ENCODE measurements at places on chromosomes 3 and 15.

GRCh38 chr3:146625186-146625775 lies 20.1 kb upstream of the PLSCR5 start:
- DNase-seq: no peak

DNA sequence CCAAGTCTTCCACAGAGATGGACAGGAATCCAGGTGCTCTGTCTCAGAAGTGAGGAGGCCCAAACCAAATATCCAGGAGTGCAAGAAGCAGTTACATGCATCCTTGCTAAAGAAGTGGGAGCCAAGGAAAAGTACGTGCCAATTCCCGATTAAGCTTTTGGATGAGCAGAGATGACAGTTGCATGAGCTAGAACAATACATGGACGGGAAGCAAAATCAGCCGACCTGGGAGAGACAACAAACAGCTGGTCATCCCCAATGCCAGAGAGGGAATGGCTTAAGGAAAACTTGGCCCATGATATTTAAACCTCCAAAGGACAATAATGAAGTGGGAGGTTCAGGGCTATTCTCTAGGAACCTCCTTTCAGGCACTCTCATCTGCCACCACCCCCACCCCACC lies 86.0 kb upstream of the ABHD17C start:
- DNase-seq: no peak

- DNase-seq: no peak
Measured at GRCh38 chr3:77039606-77040171, at the start of gene ROBO2. Gene ROBO2, plus strand, starts transcription at chr3:77040099. Its CDS starts 687 bp downstream, at chr3:77040786.

DNA sequence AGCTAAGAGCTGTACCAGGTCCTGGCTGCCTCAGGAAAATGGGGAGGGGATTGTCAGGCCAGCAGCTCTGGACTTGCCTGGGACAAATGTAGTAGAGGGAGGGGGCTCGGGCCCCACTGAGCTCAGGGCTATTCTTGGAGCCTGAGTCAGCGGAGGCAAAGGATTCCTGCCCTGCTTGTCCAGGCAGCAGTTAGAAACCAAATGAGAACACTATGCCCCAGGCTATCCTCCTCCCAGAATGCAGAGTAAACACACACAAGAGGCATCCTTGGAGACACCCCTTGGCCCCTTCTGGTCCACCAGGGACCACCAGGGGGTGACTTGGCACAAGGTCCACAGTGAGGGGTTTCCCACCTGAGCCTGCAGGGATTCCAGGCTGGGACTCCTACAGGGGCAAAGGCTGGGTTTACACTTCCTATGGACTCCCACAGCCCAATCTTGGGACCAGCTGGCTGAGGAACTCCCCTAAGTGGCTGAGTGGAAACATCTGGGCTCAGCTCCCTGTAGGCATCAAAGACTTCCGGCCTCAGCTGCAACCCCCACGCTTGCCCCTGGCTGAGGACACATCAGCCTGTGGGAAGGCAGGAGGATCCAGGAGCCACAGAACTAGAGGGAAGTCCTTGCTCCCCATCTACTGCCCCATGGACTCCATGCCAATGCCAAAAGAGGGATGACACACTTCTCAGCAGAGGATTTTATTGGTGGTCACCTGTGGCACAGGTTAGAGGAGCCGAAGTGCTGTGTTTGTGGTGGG lies 3.4 kb upstream of the COL7A1 start:
- peak; percentile 67 for DNase-seq

- peak; percentile 26 for DNase-seq
Measured at GRCh38 chr15:70264014-70264582, 166.4 kb upstream of the TLE3 start.

- peak; percentile 72 for DNase-seq
Measured at GRCh38 chr3:80285388-80285787, 517.6 kb upstream of the ROBO1 start.

DNA sequence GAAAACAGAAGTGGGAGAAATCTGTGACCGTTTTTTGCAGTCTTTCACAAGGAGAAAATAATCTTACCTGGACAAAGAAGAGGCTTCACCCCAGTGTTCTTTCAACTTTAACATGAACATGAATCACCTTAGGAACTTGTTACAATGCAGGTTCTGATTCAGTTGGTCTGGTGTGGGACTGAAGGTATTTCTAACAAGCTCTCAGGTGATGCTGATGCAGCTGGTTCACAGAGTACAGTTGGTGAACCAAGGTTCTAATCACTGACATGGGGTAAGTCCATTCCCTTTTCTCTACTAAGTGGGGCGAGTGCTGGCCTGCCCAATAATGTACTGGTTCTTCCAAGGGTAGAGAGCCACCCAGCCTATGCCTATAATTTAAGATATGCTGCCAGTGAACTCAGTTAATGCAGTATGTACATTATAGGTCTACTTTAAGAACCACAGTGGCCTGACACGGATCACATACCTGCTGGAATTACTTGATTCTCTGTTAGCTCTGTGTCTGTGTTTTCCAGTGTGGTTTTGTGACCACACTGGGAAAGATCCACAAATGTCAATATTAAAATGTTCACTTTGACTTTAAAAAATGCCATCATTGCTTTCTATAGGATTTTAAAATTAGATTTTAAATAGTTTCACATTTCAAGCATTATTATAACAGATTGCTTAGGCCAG lies 304.1 kb downstream of the ZNF621 start:
- no peak for DNase-seq

DNA sequence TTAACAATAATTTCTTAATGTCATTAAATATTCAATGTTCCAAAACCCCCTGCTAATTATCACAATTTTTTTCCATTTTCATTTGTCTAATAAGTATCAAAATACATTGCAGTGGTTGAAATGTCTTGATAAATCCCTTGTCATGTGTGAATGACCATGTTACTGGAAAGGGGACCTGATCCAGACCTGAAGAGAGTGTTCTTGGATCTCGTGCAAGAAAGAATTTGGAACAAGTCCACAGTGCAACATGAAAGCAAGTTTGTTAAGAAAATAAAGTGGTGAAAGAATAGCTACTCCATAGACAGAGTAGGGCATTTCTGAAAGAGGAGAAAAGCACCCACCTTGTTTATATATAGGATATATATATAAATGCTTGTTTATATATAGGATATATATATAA lies 10.4 kb upstream of the SELENOK start:
- DNase-seq: no peak

DNA sequence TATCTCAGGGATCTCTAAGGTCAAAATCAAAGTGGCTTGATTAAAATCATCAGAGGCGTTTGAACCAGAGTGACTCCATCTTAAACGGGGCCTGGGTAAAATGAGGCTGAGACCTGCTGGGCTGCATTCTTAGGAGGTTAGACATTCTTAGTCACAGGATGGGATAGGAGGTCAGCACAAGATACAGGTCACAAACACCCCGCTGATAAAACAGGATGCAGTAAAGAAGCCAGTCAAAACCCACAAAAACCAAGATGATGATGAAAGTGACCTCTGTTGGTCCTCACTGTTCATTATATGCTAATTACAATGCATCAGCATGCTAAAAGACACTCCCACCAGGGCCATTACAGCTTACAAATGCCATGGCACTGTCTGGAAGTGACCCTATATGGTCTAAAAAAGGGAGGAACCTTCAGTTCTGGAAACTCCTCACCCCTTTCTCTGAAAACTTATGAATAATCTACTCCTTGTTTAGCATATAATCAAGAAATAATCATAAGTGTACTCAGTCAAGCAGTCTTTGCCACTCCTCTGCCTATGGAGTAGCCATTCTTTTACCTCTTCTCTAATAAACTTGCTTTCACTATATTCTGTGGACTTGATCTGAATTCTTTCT lies 143.3 kb upstream of the SLCO3A1 start:
- peak; percentile 20 for DNase-seq

- peak; percentile 23 for DNase-seq
Measured at GRCh38 chr3:184656829-184657681, 54.8 kb downstream of the MAGEF1 start.

DNA sequence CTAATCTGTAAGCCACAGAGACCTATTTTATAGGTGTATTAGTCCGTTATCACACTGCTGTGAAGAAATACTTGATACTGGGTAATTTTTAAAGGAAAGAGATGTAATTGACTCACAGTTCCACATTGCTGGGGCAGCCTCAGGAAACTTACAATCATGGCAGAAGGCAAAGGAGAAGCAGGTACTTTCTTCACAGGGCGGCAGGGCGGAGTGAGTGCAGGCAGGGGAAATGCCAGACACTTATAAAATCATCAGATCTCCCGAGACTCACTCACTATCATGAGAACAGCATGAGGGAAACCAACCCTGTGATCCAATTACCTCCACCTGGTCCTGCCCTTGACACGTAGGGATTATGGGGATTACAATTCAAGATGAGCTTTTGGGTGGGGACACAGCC lies 108.7 kb downstream of the GALK2 start:
- DNase-seq: no peak

Measured in astrocyte of the cerebellum (primary cell).